ENCODE measurements at places on chromosomes 2 and 18.

- no peak for DNase-seq
Observed at GRCh38 chr2:27690052-27690451, 26.4 kb downstream of the SLC4A1AP start.

DNA sequence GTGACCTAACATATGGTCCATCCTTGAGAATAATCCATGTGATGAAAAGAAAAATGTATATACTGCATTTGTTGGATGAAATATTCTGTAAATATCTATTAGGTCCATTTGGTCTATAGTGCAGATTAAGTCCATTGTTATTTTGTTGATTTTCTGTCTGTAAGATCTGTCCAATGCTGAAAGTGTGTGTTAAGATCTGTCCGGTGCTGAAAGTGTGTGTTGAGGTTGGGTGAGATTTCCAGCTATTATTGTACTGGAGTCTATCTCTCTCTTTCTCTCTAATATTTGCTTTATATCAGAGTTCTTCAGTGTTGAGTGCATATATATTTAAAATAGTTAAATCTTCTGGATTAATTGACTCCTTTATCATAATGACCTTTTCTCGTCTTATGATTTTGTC lies 828.8 kb upstream of the CRIM1 start:
- no peak for DNase-seq

DNA sequence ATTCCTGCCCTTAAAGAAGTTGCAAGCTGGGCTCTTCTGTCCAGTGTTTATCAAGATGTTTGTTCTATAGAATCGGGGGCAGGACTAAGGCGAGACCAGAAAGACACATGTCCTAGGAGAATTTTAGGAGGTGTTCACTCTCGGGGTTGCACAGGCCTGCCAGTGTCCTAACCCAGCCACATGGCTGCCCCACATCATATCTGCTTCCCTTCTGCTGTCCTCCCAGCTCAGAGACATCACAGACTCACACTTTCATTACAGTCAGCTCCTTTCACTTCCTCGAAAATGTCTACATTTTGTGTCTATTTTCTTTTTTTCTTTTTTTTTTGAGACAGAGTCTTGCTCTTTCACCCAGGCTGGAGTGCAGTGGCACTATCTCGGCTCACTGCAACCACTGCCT lies 10.7 kb upstream of the MRO start:
- no peak for DNase-seq

DNA sequence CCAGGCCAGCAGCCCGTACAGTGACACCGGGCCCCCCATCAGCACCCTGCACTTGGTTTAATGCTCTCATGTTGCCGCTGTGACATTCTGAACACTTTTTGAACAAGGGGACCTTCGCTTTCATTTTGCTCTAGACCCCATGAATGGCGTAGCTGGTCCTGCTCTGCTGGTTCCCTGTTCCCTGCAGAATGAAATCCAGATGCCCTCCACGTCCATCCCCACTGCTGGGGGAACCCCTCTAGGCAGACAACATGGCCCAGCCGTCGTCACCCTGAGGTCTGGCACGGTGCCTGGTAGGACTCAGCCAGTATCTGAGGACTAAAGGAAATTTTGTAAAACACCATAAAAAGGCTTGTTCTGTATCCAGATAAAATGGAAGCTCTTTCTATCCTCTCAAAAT lies 128.6 kb downstream of the KCTD1 start:
- no peak for DNase-seq

DNA sequence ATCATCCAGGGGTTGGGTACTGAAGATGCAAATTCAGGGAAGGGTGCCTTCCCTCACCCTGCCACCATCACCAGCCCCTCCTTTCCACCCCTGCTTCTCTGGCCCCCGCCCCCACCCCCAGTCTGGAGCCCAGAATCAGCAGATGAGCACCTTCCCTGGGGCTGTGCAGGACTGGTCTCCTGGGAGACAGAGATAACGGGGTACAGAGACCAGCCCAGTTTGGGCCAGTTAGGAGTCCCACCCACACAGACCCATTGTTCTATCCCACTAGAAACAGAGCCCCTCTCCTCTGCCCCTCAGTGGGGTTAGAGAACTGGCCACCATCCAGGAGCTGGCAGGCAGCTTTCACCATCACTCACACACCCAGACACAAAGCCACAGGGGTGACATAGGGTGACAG lies 4.5 kb upstream of the CRYBA2 start:
- no peak for DNase-seq

GRCh38 chr2:205461169-205461568 lies 221.1 kb upstream of the NRP2 start:
- no peak for DNase-seq

DNA sequence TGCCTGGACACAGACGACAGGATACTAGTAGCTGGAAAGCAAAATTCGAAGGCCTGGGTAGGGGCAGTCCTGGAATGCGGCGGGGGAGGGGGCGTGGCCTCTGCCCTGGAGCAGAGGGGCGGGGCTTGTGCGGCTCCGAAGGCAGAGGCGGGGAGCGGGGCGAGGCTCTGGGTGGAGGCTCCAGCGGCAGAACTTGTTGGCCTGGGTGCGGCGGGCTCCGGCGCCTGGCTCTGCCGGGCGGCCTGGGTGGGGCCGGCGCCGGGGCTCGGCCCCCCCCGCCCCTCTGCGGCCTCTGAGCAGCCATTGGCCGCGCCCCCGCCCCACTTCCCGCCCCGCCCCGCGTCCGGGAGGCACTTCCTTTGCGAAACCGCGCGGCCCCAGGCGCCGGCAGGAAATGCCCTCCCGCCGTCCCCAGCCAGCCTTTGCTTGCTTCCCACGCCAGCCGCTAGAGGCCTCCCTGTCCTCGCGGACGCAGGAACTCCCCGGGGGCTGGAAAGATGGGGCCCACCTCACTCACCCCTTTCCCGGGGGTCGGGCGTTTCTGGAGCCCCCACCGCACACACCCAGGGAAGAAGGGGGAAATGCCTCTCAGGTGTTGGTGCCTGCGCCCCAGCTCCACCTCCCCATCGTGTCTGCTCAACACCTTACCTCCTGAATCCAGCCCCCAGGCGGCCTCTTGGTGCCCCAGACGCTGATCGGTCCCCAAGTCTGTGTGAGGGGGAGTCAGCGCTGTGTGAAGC lies 6.7 kb downstream of the CTDSP1 start:
- DNase-seq = peak; percentile 76

- no peak for DNase-seq
Observed at GRCh38 chr18:57885931-57886330, 82.8 kb upstream of the ATP8B1 start.

- DNase-seq = peak; percentile 25
Observed at GRCh38 chr2:18662689-18663088, 73.3 kb upstream of the NT5C1B start.

DNA sequence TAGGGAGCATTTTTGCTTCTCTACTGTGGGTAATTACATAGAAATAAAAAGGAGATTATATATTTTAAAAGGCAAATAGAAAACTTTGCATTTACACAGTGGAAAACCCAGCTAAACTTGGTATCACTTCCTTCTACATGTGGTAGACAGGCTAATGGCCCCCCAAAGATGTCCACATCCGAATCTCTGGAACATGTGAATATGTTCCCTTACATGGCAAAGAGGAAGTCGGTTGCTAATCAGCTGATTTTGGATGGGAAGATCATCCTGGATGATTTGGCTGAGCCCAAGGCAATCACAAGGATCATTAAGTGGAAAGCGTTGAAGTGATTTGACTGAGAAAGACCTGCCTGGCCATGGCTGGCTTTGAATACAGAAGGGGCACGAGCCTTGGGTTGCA lies 26.2 kb downstream of the CREG2 start:
- DNase-seq = no peak

DNA sequence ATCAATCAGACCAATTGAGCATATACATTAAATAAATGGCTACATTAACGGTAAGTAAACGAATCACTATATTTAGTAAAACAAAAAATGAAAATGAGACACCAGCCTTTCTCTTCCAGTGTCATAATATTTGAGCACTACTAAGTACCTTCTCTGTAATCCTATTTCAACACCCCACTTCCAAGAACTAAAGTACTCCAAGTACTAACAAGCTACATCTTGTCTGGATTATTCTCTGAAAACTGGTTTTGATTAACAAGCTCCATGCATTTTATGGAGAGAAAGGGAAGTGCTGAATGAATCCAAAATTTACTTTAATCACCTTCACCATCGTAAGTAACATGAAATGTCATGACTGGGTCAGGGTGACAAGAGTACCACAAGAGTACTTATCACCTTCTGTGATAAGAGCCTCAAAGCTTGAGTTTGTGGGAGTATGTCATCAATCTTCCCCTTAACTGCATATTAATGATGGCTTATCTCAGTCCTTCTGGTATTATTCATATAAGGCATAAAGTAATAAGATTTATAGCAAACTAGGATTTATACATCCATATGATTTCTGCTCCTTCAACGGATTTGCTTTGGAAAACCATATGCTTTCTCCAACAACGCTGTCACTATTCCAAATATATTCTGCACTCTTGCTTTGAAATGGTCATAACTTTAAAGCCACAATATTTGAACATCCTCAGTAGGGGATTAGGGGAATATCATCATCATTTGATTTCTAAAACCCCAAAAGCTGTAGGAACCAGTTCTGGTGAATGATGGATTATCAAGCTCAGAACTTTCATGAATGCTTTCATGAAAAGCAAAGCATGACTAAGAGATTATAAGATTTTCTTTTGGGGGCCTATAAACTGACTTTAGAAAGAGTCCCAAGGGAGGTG lies 127.0 kb downstream of the ANTXR1 start:
- no peak for DNase-seq

DNA sequence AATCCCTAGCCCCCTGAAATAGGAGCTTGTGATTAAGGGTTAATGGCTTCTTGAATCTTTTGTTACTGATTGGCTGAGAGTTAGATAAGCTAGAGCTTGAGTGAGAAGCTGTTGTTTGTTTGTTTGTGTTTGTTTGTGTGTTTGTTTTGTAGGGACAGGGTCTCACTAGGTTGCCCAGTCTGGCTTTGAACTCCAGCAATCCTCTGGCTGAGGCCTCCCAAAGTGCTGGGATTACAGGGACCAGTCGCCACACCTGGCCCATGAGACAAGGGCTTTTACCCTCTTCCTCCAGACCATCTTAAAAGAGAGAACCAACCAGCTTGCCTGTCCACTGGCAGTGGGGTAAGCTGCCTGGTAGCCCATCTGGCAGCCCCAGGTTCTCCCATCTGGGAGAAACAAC lies 58.1 kb downstream of the SH2D6 start:
- no peak for DNase-seq

DNA sequence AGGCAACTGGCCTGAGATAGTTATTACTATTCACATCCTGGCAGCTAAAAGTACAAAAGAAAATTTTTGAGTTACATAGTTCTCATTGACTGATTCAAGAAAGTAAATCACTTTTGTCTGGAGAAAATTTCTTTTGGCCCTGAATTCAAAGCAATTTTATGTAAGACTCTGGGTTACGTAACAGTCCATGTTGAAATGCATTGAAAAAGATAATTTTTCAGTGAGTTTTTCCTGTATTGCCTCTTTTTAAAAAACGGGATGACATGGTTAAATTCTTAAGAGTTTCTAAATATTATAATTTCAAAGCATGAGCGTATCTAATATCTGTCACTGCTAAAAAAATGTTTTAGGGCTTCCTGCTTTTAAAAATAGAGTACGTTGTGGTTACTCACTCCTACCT lies 72.7 kb downstream of the ANKRD12 start:
- peak; percentile 31 for DNase-seq

DNA sequence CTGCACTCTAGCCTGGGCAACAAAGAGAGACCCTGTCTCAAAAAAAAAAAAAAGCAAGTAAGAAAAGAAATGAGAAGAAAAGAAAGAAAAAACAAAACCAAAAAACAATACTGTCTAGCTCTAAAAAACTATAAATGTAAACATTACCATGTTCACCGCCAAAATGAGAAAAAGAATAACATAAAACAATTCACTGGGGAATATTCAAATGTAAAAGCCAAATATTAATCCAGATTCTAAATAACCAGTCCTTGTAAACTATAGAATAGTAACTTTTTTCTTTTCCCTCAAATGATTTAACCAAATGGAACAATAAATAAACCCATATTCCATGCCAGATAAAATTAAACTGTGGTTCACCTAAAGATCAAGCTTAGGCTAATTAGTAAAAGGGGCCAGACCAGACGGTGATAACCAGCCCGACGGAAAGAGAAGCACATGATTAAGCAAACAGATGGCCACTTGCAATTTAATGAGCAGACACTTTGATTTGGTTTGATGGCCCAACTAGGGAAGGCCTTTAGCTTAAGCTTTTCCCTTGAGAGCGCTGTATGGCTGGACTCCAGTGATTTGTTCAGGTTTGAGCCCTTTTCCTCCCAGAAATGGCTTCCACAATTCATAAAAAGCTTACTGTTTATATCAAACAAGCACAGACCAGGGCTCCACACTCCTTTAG lies 39.4 kb upstream of the ZNF397 start:
- no peak for DNase-seq

GRCh38 chr2:167140767-167141166 lies 252.5 kb downstream of the XIRP2 start:
- DNase-seq = peak; percentile 99

DNA sequence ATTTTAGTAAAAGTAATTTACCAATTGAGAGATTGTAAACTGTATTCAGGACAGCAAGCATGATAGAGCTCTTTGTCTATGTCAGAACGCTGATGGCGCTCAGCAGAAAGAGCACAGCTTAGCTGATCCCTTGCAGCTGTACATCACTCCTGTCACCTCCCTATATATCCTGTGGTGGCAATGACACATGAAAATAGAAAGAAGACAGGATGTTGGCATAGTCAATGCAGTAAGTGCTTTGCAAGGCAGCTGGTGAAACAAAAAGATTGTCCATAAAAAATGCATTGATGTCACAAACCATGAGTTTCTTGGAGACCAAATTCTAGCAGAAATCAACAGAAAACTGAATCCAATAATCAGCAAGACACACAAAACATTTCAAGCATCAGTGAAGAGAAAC lies 221.5 kb downstream of the RIT2 start:
- DNase-seq = no peak

- DNase-seq = no peak
Observed at GRCh38 chr2:206981086-206981674, 41.9 kb downstream of the CPO start.

GRCh38 chr18:11020877-11021414 lies 128.4 kb downstream of the PIEZO2 start:
- no peak for DNase-seq

DNA sequence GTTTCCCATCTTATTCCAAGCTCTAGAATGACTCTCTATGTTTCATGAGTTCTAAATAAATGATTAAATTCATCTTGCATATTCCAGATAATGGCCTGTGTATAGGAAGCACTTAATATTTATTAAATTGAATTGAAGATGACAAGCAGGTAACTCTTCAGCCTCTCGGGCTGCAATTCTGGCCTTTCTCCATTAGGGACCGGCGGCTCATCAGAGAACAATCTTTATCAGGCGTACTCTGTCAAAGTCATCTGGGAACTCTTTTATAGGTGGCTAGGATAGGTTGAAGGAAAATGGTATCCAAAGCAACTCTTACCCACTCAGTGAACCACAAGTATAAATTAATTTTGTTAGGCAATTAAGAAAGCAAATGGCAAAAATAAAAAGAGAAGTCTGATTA lies 308.5 kb downstream of the NOL4 start:
- no peak for DNase-seq
